Activated naive CD4-positive, alpha-beta T cell (primary cell): ENCODE measurements at places on chromosomes 1 and 21.

- no peak for DNase-seq
Measured at GRCh38 chr1:98813738-98814309, 152.3 kb downstream of the SNX7 start.

DNA sequence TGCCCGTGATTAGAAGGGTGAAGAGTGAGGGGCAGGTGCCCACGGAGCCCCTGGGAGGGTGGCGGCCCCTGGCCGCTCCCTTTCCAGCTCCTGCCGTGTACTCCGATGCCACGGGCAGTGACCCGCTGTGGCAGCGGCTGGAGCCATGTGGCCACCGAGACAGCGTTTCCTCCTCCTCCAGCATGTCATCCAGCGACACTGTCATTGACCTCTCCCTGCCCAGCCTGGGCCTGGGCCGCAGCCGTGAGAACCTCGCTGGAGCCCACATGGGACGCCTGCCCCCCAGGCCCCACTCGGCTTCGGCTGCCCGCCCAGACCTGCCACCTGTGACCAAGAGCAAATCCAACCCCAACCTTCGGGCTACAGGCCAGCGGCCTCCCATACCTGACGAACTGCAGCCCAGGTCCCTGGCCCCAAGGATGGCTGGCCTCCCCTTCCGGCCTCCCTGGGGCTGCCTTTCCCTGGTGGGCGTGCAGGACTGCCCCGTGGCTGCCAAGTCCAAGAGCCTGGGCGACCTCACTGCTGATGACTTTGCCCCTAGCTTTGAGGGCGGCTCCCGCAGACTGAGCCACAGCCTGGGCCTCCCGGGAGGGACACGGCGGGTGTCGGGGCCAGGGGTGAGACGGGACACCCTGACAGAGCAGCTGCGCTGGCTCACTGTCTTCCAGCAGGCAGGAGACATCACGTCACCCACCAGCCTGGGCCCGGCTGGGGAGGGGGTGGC is 22.0 kb downstream of the PANK4 start:
- no peak for DNase-seq

DNA sequence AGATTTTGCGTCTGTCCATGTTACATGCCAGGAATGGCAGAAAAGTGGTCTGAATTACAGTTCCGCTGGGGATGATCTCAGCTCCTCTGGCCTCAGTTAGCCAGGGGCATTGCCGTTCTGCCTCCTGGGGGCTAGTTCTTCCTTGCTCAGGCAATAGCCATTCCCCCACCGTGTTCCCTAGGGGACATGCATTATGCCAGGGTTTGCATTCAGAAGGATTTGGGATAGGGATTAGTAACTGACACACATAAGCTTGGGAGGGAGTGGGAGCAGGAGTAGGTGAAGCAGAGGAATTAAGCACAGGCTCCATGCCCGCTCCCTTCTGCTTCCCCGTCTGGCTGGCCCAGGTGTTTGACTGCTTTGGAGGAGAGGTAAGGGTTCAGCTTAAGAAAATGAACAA is 12.7 kb downstream of the LRRC71 start:
- no peak for DNase-seq

- no peak for DNase-seq
Measured at GRCh38 chr1:9278585-9279153, 14.0 kb upstream of the SPSB1 start.

- no peak for DNase-seq
Measured at GRCh38 chr1:106753066-106753465, 303.4 kb upstream of the PRMT6 start.
